ENCODE measurements at places on chromosomes 2 and 18.

GRCh38 chr2:113390124-113390849 is 47.2 kb upstream of the ZNG1B start:
- no peak for DNase-seq

- DNase-seq: no peak
Observed at GRCh38 chr2:178553047-178553446, 72.8 kb downstream of the PLEKHA3 start.

DNA sequence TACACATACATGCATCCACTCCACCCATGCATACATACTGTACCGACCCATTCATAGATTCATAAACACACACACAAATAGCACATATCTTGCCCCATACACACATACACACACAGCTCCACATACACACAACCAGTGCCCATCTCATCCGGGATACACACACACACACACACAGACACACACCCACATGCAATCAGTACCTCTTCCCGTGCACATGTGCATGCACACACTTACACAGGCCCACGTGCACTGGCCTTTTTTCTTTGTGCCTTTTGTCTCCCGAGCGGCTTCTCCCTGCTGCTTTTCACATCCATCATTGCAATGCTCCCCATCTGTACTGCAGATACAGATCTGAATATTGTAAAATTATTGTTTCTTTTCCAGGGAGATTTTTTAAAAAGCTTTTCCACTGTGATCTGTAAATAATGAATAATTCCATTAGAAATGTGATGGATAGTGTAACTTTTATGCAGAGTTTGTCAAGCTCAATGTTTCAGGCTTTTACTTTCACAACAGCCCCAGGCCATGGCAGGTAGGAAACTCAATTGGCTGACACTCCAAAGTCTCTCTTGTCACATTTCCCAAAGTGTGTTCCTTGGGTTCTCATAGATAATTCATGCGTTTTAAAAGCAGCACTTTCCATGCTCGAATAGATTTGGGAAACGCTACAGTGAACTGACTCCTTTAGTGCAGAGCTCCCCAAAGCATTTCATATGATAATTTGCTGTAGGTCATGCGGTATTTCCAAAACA is 393.5 kb downstream of the CTNNA2 start:
- DNase-seq: no peak

- no peak for DNase-seq
Observed at GRCh38 chr2:210392469-210392881, 77.5 kb upstream of the MYL1 start.

DNA sequence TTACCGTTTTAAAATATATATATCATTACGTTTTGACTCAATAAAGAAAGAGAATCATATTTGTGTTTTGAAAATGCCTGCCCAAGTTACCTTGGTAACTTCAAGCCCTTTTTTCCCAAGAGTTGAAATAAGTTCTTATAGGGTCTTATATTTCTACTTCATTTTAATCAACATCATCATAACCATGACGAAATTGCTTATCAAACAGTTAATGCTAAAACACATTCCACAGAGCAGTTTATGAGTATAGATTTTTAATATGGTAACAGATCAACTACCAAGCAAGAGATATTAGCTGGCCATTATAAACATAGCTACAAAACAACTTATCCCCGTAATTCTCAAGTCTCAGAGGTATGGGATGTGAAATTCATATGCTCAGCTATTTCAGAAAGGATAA is 197.9 kb upstream of the LRRTM4 start:
- no peak for DNase-seq

DNA sequence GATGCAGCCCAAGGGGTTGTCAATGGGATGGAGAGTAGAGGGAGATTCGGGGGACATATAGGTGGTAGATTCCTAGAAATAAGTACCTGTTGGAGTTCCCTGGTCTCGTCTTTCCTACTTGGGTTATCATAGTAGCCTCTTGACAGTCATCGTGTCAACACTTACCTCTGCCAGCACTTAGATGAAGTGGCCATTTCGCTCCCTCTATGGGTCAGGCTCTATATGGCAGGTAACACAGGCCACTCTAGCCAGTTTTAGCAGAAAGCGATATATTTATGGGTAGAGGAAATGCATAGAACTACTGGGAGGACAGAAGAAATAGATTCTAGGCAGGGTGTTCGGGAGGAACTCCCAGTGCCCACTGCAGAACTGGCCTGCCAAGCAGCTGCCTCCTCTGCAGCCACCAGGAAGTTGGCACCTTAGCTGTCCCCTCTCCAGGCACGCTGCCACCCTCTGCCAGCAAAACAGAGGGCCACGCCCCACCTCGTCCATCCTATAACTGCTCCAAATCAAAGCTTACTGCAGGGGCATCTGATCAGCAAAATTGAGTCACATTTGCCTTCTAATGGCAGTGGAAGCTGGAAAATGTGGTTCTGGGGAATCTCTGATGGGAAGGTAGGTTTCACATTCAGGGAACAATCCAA is 181.3 kb downstream of the INSIG2 start:
- DNase-seq: peak; percentile 61

GRCh38 chr2:223751012-223751411 is 86.4 kb downstream of the AP1S3 start:
- no peak for DNase-seq

GRCh38 chr2:30366199-30366691 is 80.8 kb upstream of the LCLAT1 start:
- no peak for DNase-seq

- DNase-seq: no peak
Observed at GRCh38 chr2:164757934-164758695, 83.5 kb downstream of the COBLL1 start.

- DNase-seq: no peak
Observed at GRCh38 chr2:209673811-209674210, 97.8 kb upstream of the UNC80 start.

- no peak for DNase-seq
Observed at GRCh38 chr18:79510046-79510685, 114.4 kb downstream of the NFATC1 start.

GRCh38 chr2:1348789-1349188 is 64.5 kb upstream of the TPO start:
- DNase-seq: no peak

- no peak for DNase-seq
Observed at GRCh38 chr2:200778038-200778437, 33.7 kb upstream of the BZW1 start.

DNA sequence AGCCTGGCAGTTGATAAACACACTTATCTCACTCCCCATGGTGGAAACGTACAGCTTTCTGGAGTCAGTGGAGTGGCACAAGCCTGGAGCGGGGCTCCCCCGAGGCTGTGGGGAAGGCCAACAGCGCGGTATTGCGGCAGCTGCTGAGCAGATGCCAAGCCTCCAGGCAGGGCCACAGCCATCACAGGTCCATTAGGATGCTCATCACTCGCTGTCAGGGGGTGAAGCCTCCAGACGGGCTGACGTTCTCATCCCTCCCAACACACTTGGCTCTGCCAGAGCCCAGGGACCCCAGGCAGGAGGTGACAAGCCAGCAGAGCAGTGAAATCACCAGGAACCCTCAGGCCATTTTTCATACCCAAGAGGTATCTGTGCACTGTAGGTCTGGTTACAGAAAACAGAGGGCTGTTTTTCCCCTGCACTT is 529.2 kb upstream of the KLHL29 start:
- peak; percentile 13 for DNase-seq

- DNase-seq: no peak
Observed at GRCh38 chr2:26567534-26567933, 73.6 kb downstream of the CIB4 start.

DNA sequence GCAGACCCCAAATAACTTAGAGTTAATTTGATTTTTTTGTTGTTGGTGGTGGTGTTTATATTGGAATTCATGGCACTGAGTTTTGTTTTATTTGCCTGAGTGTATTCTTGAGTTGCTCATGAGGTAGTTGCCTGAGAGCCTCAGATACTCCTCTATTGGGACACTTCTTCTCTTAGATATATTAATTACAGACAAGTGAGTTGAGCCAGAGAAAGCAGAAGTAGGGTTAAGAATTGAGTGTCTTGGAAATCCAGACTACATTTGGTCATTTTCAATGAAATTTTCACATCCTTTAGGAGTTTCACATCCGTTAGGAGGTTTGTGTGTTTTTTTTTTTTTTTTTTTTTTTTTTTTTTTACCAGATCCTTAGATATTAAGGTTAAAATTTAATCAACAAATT is 29.0 kb downstream of the FMNL2 start:
- no peak for DNase-seq

DNA sequence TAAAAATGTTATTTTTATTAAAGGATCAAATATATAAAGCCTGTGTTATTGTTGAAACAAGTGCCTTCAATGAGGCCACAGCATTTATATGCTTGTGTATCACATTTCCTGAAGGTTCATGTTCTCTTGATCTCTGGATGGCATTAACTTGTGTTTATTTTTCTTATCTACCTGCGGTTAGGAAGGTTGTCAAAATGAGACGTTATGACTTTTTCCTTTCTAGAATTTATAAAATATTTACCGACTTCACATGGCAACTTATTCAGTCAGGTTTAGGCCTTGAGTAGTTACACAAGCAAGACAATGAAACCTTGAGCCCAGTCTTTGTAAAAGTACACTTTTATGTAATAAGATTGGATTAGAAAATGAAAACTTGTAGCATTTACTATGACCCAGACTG is 196.4 kb upstream of the ACVR2A start:
- DNase-seq: no peak

GRCh38 chr2:128818248-128818647 is 499.6 kb upstream of the HS6ST1 start:
- no peak for DNase-seq

- DNase-seq: no peak
Observed at GRCh38 chr2:37656512-37657423, 14.7 kb downstream of the CDC42EP3 start.

DNA sequence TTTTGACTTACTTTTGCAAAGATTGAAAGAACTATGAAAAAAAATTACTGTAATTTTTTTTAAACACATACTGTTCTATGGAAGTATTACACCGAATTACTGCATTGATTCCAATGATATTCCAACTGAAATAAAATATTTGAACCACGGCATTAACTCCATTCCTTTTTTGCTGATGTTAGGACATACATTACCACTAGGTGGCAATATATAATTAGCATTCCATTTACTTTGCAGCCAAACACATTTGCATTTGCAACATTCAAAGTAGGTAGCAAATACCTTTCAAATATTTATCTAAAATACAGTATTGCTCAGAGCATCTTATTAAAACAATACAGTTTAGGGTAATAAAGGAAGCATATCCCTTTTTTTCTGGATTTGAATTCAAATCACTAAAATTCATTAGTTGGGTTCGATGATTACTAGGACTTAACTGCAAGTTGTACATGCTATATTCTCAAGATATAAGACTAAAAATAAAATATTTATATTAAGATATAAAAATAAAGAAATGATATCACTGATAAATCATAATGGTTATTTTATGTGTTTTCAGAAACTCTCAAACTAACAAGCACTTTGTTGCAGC is 31.3 kb downstream of the LANCL1 start:
- DNase-seq: no peak

- no peak for DNase-seq
Observed at GRCh38 chr2:157257312-157258252, at the start of gene GALNT5. Gene GALNT5, plus strand, starts transcription at chr2:157257705. Its CDS starts 378 bp downstream, at chr2:157258083.

DNA sequence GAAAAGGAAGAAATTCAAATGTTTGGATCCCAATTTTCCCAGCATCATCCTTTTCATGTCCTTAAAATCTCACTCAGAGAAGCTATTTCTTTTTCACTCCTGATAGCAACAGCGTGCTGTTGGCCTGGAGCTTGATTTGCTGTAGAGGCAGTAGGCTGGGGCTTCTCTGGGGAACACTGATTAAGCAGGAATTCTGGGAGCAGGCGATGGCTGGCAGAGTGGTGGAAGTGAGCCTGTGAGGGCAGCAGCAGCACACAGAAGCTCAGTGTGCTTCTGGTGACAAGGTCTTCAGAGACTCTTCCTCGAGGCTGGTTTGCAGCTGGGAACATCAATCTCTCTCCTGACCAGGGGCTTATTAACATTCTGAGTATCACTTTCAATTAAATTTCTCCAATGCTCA is 284.6 kb downstream of the DPP10 start:
- DNase-seq: no peak

GRCh38 chr18:22171258-22172119 is 2.1 kb downstream of the GATA6 start:
- no peak for DNase-seq

DNA sequence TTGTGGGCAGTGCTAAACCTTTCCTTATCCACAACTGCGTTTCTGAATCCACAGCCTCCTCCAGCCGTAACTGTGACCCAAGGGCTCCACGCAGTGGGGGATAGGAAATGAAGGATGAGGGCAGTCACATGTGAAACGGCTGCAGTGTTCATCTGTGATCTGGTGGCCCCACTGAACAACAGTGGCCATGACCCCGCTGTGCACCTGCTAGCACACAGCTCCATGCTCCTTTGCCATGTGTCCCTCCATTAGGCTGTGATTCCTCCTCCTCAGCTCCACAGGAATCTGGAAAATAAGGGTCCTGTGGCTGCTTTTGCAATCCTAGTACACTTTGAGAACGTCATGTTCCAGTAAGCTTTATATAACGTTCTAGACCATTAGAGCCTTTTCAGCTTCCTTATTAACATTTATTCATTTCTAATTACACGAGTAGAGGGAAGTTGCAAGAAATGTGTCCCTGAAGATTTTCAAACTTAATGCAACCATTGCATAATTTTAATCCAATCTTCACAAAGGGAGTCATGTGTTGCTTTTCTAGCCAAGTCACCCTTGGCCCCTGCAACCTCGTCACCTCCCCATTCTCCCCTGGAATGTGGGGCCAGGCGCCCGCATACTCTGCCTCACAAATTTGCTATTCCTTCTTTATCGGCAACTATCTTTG is 7.1 kb upstream of the NAPG start:
- no peak for DNase-seq

DNA sequence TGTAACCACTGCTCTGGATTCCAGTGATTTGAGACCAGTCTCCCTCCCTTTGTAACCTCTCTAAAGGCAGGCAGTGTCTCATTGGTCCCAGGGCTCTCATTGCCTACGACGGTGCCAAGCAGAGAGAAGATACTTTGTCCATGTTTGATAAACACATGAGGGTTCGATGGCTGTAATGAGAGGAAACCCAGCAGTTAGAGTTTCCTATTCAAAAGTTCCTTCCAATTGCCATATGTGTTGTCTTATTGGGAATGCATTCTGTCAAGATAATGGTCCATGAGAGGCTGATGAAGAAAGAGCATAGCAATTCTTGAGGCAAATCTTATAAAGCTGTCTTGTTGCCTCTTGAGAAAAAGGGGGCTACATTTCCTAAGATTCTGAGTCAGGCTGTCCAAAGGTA is 292.5 kb downstream of the LRRTM1 start:
- no peak for DNase-seq

- DNase-seq: no peak
Observed at GRCh38 chr2:31384351-31384750, 30.2 kb downstream of the XDH start.

- DNase-seq: no peak
Observed at GRCh38 chr2:171991027-171991426, 8.7 kb upstream of the METAP1D start.

DNA sequence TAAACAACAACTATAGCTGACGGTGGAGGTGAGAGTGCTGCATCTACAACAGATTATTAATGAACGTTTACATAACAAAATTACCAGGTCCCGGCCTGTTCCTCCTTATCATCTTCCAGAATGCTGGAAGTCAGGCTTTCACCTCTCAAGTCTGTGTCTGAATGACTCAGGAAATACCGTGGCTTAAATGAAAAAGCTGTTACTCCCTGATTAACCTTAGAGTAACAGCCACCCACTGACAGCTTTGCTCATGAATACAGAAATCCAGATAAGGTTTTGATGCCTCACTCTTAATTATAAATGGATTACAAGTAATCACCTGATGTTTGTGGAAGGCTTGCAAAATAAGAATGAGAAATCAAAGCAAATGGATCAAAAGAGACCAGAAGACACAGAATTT is 885.3 kb upstream of the CELF4 start:
- no peak for DNase-seq

- no peak for DNase-seq
Observed at GRCh38 chr18:9737006-9737405, 28.9 kb downstream of the RAB31 start.
